Activated CD4-positive, alpha-beta memory T cell treated with anti-CD3 and anti-CD28 coated beads, Interleukin-2, amount 10 ng/mL, durations not matched to agents 7 days and 5 days (primary cell): ENCODE measurements at places on chromosomes 12 and 14. TPM values are rescaled to one million over a fixed set of nuclear protein-coding genes. Genes with fewer than 3 reads are reported as not detected.

FAM90A1 gene
- total RNA-seq: 0.20 TPM

CCNB1IP1 gene
- total RNA-seq: 43.4 TPM

SOAT2 gene
- total RNA-seq: 1.5 TPM

KCNH3 gene
- total RNA-seq: 0.90 TPM

DBX2 gene
- not detected for total RNA-seq

RDH5 gene
- 9.5 TPM for total RNA-seq

KRT73 gene
- not detected for total RNA-seq

IGFBP6 gene
- 0.38 TPM for total RNA-seq

ARID4A gene
- 41.7 TPM for total RNA-seq

OTX2 gene
- total RNA-seq: not detected

NXPH4 gene
- 1.1 TPM for total RNA-seq

CLEC9A gene
- not detected for total RNA-seq

TRIM9 gene
- 0.20 TPM for total RNA-seq

SPIC gene
- total RNA-seq: not detected

DNAAF2 gene
- total RNA-seq: 7.4 TPM
